Ascending aorta (tissue), 2 donors: ENCODE measurements at places on chromosomes 2 and 18. TPM values are rescaled to one million over a fixed set of nuclear protein-coding genes. Genes with fewer than 3 reads are reported as not detected.

The CTDP1 gene
- 31.7 TPM for total RNA-seq

The TSPYL6 gene
- total RNA-seq: not detected

The ANKRD30BL gene
- total RNA-seq: not detected

The DRC1 gene
- not detected for total RNA-seq

The DSG1 gene
- not detected for total RNA-seq

The SLC40A1 gene
- total RNA-seq: 40.8 TPM

The EML4 gene
- total RNA-seq: 25.2 TPM

The C2orf72 gene
- 20.5 TPM for total RNA-seq

The IL36G gene
- not detected for total RNA-seq

The IL36RN gene
- total RNA-seq: not detected

The MRO gene
- 1.4 TPM for total RNA-seq

The PARD3B gene
- 9.5 TPM for total RNA-seq

The CNGA3 gene
- total RNA-seq: not detected

The VIL1 gene
- not detected for total RNA-seq

The SERPINB4 gene
- total RNA-seq: not detected
